ENCODE measurements at places on chromosomes 1 and 21.

GRCh38 chr1:53303726-53304515, 23.9 kb downstream of the LRP8 start:
- DNase-seq = no peak

- DNase-seq = peak; percentile 36
Measured at GRCh38 chr1:20732588-20733359, at the start of gene SH2D5. SH2D5 (minus strand) TSS chr1:20732703; CDS start chr1:20728044, 4,659 bp downstream.

DNA sequence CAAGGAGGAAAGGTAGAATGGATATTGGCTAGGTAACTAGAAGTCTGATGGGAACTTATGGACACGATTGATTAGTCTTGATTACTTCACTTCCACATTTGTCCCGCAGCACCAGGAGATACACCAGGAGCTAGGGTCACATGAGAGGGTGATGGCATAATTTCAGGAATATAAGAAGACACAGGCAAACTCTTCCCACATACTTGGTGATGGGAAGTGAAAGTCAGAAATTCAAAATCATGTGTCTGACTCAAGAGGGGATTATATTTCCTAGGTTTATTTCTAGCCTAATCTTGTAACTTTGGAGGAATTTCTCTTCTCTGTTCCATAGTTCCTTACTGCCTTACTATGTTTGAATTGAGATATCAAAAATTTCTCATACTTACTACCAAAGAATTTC, 185.0 kb downstream of the PBX1 start:
- DNase-seq = no peak

GRCh38 chr1:96313216-96313615, 408.4 kb upstream of the PTBP2 start:
- DNase-seq = peak; percentile 20

GRCh38 chr1:185895208-185895900, 161.2 kb downstream of the HMCN1 start:
- no peak for DNase-seq

- DNase-seq = no peak
Measured at GRCh38 chr1:241375886-241376285, 18.9 kb upstream of the RGS7 start.

DNA sequence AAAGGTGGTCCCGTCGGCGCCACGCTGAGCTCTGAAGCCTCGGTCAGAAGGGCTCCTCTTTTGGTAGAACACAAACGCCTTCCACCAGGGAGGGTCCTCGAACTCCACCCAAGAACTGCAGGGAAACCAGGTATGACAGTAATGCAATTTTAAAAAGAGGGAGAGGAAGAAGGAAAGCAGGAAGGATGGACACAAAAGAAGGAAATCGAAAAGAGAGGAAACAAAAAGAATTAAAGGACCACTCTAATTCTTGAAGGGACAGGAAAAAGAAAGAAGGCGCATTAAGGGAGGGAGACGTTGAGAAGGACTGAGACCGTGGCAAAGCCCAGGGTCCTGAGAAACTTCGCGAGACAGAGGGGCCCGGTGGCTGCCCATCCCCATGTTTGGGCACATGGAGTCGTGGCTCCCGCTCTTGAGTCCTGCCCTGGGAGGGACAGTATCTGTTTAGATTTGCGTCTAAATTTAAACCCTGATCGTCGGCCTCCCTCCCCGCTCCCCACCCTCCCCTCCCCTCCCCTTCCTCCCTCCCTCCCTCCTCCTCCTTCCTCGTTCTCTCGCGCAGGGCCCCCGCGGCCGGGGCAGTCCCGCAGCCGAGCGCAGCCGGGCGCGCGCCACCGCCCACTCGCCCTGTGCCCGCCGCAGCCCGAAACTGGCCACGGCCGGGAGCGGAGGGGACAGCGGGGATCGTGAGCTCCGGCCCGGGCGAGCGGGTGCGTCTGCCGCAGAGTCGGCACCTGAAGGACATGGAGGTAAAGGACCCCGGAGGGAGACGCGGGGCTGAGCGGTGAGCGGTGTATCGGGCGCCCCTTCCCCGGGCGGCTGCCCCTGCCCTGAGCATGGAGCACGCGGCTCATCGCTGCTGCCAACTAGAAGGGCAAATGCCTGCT, at the start of gene RCSD1:
RCSD1 (plus strand) TSS at position 552 of the 887 bp plus-strand sequence; CDS start at position 744, 192 bp downstream.
- DNase-seq = no peak
